ENCODE measurements at places on chromosomes 12 and 14. TPM values are rescaled to one million over a fixed set of nuclear protein-coding genes. Genes with fewer than 3 reads are reported as not detected.

DNA sequence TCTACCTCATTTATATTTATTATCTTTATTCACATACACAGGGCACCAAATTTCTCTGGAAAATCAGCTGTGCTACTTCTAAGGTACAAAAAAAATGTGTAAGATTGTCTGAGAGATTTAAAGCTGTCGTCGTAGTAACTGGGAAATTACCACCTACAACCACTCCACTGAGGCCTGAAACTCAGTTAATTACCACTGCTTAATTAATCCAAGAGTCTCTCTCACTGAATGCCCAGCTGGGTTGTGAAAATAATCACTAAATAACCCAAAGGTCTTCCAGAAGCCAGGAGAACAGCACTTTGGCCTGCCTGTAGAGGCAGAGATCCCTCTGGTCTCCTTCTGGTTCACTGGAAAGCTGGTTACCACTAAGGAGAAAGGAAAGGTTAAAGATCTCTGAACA, 207.2 kb upstream of the TMPO start:
- no peaks in the 10 kb centered on the region for H3K4me1 ChIP-seq
- H3K27ac ChIP-seq = no peak overlapping the region
- H3K27me3 ChIP-seq = no peaks in the 10 kb centered on the region
- DNase-seq = no peak
- H3K36me3 ChIP-seq = no peaks in the 10 kb centered on the region

GRCh38 chr12:81221681-81222080, 143.8 kb downstream of the ACSS3 start:
- no peaks in the 10 kb centered on the region for H3K4me1 ChIP-seq
- H3K36me3 ChIP-seq = no peaks in the 10 kb centered on the region
- H3K4me3 ChIP-seq = no peak overlapping the region
- DNase-seq = no peak
- H3K27ac ChIP-seq = no peak overlapping the region

DNA sequence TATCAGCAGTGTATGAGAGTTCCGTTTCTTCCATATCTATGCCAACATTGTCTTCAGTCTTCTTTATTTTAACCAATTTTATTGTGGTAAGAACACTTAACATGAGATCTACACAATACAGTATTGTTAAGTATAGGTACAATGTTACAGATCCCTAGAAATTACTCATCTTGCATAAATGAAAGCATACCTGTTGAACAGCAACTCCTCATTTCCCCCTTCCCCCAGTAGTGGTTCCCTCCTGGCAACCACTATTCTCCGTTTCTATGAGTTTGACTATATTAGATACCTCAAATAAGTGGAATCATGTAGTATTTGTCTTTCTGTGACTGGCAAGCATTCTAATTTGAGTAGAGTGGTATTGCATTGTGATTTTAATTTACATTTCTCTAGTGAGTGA, 150.5 kb downstream of the CRADD start:
- no peak for DNase-seq
- no peaks in the 10 kb centered on the region for H3K36me3 ChIP-seq
- H3K4me3 ChIP-seq = no peak overlapping the region
- H3K4me1 ChIP-seq = peaks cover 5% of the 10 kb centered on the region

Gene NOVA1
- total RNA-seq = not detected

Measured in activated T-cell treated with anti-CD3 and anti-CD28 coated beads, Interleukin-2, amount 50 U/mL, for 72 hours (primary cell).